ENCODE measurements at places on chromosomes 3 and 15.

- DNase-seq = no peak
Measured at GRCh38 chr3:109944836-109945235, 607.5 kb upstream of the DPPA4 start.

DNA sequence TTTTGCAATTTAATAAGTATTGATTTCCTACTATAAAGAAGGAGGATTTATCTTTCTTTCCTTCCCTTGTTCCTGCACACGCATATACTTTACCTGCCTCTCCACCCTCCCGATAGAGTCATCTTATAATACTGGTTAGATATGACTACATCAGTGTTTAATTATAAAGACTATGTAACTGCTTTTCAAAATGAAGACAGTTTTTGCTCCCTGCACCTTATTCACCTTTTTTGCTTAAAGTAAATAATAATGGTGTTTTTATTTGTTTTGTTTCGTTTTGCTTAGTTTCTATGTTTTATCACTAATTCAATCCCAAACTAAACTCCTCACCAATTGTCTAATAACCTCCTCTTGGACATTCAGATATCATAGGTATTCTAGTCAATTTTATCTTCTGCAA is 101.9 kb upstream of the RORA start:
- DNase-seq = no peak

GRCh38 chr3:44960387-44961026 is 15.5 kb downstream of the ZDHHC3 start:
- DNase-seq = no peak

DNA sequence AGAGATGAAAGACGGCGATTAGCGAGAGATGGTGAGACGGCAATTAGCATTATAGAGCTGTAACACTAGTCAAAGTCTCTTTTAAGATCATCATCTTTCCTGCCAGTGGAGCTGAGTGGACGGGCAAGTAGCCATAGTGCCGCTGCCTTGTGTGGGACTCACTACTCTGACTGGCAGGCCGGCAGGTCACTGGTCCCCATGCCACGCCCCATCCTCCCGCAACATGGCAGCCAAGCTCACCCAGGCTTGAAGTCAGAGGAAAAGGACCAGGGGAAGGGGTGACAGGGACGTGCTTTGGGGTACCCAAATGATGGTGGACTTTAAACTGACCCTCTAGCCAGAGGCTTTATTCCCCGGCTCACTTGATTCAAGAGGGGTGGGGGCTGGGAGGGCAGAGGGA is 44.6 kb upstream of the COL6A5 start:
- no peak for DNase-seq

DNA sequence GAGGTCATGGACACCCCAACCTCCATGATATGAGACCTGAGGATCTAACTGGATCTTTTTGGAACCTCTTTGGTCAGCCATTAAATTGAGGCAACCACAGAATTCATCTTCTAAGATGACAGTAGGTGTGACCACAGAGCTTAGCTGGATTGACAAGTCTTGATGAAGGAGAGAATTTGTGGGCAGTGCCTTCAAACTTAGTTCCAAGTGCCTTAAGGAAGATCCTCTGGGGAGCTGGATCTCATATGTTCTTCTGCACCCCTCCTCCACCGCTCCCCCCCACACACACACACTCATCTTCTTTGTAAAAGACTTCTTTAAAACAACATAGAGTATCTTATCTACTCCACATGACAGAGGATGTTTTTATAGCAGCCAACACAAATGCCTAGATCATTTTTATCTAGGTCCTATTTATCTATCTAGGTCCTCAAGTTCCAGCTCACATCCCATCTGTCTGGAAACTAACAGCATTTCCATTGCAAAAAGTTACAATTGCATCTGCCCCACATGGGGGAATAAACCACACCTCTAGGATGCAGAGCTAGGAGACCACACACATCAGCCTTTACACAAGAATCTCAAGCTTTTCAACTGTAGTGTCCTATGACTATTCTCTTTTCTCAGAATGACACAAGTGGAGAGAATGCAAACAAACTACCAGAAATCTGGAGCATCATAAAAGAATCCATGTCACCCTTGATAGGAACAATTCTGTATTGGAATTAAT is 37.4 kb downstream of the WWTR1 start:
- DNase-seq = no peak

GRCh38 chr3:185825639-185826481 is 1.0 kb upstream of the IGF2BP2 start:
- DNase-seq = no peak
